Neural crest cell (in vitro differentiated cells): ENCODE measurements at places on chromosomes 16 and 17. TPM values are rescaled to one million over a fixed set of nuclear protein-coding genes. Genes with fewer than 3 reads are reported as not detected.

Gene KRT222
- 0.23 TPM in 1 of 2 replicates, not detected in the other for total RNA-seq

- no peak for DNase-seq
These were observed 16.2 kb downstream of the BMERB1 start for GRCh38 chr16:15450624-15451023.

DNA sequence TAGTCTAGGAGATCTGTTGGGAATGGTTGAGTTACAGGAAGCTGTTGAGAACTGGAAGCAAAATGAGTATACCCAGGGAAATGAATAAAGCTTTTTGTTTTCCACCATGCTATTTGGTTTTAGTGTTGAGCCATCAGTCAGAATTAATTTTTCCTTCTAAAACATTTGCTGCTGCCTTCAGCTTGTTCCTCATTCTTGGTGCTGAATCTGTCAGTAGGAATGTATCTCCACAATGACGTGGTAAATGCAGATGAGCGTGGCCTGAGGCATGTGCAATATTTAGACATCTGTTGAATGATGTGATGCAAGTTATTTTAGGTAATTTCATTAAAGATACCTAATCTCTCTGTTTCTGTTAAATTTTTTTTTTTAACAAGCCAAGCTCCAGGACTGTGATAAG lies 10.9 kb downstream of the HAPSTR1 start:
- no peak for DNase-seq

- DNase-seq: no peak
These were observed 67.6 kb downstream of the CDH13 start for GRCh38 chr16:82694239-82694874.

GRCh38 chr16:65876624-65877023 lies 489.9 kb upstream of the CDH5 start:
- no peak for DNase-seq

Gene TRAF7
- 82.2 and 85.5 TPM in 2 replicates for total RNA-seq

- no peak for DNase-seq
These were observed 15.1 kb downstream of the NOD2 start for GRCh38 chr16:50708373-50709060.

GRCh38 chr16:51193879-51194278 lies 42.8 kb upstream of the SALL1 start:
- DNase-seq: no peak

- DNase-seq: no peak
These were observed 15.1 kb downstream of the ZNF267 start for GRCh38 chr16:31888735-31889134.

GRCh38 chr17:79750650-79751545 lies 20.2 kb downstream of the ENPP7 start:
- DNase-seq: no peak

Gene CLEC3A
- total RNA-seq: not detected in 2 replicates

DNA sequence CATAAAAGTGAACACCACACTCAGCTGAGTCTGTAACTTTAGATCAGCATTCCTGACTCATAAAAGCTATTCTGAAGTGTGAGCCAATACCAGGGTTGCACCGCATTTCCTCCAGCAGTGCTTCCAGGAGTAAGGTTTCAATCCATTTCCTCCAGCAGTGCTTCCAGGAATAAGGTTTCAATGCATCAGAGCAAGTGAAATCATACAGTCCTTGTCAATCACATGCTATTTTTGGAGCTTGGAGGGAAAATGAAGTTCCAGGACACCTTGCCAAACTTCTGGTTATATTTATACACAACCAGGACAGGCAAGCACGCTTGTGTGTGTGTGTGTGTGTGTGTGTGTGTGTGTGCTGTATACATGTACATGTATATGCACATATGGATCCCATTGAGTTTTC lies 327.6 kb downstream of the GRIN2A start:
- DNase-seq: no peak

Gene KRTAP9-4
- total RNA-seq: not detected in 2 replicates

Gene C16orf95
- 6.8 and 8.8 TPM in 2 replicates for total RNA-seq

DNA sequence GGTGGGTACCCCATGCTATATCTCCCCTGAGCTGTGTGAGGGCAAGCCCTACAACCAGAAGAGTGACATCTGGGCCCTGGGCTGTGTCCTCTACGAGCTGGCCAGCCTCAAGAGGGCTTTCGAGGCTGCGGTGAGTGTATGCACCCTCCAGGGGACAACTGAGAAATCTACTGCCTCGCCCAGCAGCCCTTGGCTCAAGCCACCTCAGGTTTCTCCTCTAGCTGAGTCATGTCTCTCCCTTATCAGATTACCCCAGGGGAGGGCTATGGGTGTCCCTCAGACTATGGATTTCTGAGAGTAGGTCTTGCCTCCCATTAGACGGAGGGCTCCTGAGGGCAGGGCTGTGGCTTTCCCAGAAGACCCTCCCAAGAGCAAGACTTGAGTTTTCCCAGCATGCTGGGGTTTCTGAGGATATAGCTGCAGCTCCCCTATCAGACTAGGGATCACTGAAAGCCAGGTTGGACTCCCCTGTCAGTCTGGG lies 6.7 kb downstream of the NEK8 start:
- no peak for DNase-seq

DNA sequence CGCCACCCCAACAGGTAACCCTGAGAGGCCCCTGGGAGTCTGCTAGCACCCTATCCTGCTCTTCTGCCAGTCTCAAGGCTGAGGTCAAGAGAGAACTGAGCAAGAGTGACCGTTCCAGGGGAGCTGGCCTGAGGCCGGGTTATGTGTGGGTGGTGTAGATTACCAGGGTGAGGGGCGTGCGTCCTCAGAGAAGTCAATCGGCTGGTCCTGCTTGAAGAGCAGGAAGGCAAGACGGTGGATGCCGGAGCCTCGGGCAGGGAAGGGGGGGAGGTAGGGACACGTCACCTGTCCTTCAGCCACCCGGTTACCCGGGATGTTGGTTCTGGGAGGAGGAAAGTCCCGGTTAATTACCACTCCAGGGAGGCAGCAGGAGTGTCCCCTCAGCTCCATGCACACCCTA lies 2.6 kb upstream of the TRIM65 start:
- DNase-seq: no peak

DNA sequence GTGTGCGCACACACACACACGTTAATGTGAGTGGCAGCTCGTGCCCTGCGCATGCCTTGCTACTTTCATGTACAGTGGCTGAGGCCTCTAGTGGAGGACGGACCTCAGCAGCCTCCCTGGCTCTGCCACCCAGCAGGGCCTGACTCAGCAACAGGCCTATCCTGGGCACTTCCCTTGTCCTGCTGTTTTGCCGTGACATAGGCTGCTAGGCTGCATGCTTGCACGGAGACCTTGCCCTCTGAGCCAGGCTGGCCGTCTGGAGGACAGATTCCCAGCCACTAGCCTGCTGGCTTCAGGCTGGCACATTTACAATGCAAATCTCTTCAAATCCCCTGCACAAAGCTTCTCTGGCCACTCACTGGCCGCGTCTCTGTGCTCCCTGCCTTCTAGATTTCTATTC lies 9.5 kb downstream of the RNF213 start:
- DNase-seq: no peak

DNA sequence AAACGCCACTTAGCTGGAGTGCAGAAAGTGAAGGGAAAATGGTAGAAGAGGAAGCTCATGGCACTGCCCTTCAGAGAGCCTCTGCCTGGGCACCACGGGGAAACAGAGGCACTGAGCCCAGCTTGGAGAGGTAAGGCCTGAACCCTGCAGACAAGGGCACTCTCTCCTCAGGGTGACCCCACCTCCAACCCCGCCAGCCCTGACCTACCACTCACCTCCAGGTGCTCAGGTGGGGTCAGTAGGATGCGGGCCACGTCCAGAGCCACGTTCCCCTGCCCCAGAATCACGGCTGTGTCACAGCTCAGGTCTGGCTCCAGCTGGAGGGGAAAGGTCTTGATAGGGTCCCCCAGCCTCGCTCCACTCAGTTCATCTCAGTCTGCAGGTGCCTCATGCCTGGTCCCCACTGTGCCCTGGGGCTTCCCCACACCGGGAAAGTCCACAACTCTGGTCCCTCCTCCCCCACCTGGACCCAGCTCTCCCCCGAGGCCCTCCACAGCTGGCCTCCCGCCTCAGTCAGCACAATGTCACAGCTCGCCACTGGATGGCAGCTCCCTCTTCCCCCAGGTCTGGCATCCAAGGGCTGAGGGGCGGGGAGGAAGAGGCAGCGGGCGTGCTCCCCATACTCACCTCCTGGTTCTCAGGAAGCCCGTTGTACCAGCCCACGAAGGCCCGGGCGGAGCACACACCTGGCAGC lies 6.0 kb upstream of the GRIN2C start:
- no peak for DNase-seq

DNA sequence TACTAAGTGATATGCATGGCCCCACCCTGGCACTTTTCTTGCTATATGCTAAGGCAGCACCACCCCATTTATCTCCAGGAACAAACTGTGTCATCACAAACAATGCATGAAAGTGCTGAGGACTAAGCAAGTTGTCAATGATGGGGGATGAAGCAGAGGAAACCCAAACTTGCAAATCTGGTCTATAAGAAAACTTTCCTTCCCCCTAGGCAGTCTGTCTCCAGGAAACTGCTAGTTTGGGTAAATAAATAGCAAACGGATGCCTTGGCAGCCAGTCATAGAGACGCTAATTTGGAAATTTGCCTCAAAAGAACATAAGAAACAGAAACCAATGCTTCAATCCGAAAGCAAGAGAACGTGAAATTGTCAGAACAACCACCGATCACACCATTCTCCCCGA lies 5.6 kb upstream of the HSBP1 start:
- DNase-seq: no peak
